Activated T-helper 1 cell treated with anti-CD3 and anti-CD28 coated beads, Interleukin-2, amount 50 U/mL, for 16 hours (primary cell): ENCODE measurements at places on chromosomes 7 and 10.

DNA sequence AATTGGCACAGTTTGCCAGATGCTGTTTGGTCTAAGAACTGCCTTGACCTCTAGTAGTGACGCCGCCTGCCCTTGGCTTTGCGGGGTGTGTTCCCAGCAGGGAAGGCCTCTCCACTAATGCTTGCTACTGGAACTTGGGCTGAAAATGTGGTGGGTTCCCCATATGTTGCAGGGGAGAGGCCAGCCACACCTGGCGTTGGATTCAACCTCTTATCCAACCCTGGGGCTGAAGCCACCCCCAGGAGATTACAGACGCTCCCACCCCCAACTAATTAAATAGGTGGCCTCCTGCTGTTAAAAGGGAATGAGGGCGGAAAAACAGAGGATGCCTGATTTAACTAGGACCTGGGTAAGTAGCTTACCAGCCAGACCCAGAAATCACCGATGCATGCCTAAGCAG, 19.2 kb upstream of the ATOH7 start:
- no peak for DNase-seq

DNA sequence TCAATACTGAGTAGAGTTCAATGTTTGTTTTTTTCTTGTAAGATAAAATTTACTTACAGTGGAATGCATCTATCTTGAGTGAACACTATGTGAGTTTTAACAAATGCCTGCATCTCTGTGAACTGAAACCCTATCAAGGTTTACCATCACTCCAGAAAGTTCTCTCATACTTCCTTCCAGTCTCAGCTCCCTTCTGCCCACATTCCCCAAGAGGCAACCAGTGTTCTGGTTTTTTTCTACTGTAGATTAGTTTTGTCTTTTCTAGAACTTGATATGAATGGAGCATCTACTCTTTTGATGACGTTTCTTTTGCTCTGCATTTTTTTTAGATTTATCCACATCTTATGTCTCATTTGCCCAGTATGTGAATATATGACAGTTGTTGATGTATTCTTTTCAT, 17.1 kb downstream of the WIPI2 start:
- DNase-seq = no peak

DNA sequence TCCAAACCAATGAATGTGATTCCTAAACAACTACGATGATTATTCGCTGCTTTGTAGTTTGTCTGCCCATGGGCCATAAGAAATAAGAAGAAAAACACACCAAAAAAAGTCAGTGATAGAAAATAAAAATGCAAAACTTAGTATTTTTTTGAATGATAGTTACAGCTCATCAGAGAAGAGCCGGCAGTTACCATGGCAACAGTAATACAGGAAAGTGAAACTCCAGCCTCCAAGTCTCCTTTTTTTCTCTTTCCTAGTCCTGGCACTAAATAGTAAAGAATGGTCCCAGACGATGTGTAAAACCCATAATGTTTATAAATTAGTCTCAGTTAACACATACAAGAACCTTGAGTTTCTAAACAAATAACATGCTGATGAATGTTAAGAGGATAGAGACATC, 21.6 kb upstream of the LHFPL3 start:
- no peak for DNase-seq

DNA sequence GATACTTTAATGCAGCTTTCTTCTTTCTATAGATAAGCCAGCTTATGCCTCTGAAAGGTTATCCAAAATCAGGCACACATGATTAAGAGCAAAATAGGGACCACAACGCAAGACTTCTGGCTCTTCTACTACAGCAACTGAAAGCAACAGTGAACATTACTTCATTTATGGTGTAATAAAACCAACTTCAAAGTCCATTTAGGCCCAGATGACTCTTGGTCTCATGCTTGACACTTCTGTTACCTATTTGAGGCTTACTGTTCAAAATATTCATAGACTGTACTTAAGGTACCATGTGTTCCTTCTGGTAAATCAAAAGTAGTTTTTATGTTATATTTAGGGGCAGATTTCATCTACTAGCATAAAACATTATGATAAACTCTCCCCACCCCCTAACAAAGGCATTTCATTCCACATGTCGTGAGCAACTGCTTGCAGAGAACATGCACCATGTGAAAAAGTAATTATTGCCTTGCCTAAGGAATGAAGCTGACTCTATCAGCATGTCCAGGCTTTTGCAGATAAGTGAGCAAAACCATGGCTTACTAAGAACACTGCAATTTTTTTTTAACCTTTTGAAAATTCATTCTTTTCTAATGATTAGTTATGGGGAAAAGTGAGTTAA, 154.9 kb upstream of the ITGB1 start:
- DNase-seq = no peak

GRCh38 chr7:4144811-4145510, 537.1 kb upstream of the FOXK1 start:
- no peak for DNase-seq

- no peak for DNase-seq
Measured at GRCh38 chr7:18637516-18637915, 142.0 kb downstream of the HDAC9 start.

- no peak for DNase-seq
Measured at GRCh38 chr10:27366769-27367168, 126.2 kb upstream of the ACBD5 start.
